ENCODE measurements at places on chromosomes 4 and X.

DNA sequence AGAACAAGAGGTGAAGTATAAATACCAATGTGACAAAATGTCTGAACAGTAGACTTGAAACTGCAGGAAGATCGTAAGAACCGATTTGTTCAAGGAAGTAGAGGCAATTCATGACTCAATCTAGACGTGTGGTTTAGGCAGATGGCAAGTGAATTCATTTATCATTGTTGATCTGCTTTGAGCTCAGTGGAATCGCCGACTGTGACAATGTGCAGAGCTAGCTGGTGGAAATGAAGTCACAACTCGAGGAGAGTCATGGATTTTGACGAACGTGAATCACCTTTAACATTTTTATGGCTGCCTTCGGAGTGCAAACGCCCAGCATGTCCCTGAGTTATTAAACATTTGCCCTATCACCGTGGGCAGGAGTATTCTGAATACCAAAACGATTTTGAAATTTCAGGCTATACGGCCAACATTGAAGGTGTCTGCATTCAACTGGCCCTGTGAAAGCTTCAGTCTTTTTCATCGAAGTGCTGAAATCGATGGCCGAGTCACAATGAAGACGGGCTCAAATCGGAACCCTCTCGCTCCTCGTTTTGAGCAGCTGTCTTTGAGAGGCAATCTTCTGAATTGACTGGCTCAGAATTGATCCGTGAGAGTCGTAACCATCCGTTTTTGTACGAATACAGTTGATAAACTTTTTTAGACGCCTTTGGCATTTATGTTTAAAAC is 689 bp upstream of the OGT start:
- peak; percentile 69 for DNase-seq

DNA sequence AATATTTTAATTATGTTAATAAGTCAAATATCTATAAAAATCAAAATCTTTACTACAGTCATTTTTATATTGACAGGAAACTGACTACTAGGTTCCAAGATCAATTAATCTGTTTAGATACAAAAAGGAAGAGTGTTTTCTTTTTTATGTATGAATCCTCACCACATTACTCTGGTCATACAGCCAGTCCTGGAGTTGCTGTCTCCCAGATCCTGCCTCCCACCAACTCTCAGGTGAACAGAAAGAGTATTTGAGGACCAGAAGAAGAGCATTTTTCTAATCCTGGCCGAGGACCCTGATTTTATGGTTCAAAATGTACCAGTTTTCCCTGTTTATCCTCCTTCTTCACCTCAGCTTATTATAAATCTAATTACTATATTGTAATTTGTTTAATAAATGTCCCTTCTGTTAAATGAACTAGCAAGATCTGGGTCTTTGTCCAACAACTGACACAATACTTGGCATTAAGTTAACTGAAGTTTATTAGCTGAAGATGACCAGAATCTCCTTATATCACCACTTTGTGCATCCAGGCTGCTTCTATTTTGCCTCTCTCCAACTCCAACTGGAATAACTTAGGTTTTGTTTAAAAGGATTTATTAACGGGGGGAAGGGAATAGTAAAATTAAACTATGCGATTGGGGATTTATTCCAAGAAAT is 224.4 kb upstream of the PCDH7 start:
- DNase-seq = no peak

DNA sequence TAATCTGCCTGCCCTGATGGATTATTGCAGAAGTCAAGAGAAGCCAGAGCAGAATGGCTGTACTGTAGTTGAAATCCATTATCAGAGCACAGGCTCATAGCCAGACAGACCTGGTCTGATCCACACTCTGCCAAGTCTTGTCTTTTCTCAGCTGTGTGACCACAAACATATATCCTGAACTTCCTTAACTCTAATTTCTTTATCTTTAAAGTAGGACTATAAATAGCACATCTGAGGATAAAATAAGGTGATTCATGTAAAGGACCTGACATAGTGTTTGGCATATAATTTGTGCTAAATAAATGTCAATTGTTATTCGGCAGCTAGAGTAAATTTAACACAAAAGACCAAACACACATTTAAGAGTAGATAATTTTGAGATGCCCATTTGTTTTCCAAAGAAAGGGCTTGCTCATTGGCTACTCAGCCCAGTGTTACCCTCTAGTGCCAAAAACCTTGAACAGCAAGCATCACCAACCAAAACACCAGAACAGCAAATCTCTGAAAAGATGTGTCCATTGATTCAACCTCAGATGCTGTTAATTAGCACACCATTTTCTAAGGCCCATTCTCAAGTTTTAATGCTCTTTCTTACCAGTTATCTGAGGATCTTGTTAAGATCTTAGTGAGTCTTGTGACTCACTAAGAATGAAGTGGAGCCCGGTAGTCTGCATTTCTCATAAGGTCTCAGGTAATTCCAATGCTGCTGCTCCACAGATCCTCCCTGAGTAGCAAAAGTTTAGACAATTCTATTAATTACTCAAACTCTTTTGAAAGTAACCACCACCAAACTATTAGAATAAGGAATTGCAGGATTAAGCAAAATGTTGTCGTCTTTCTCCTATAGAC is 108.8 kb downstream of the HHIP start:
- peak; percentile 5 for DNase-seq

GRCh38 chr4:8488791-8489369 is 48.3 kb downstream of the TRMT44 start:
- no peak for DNase-seq

DNA sequence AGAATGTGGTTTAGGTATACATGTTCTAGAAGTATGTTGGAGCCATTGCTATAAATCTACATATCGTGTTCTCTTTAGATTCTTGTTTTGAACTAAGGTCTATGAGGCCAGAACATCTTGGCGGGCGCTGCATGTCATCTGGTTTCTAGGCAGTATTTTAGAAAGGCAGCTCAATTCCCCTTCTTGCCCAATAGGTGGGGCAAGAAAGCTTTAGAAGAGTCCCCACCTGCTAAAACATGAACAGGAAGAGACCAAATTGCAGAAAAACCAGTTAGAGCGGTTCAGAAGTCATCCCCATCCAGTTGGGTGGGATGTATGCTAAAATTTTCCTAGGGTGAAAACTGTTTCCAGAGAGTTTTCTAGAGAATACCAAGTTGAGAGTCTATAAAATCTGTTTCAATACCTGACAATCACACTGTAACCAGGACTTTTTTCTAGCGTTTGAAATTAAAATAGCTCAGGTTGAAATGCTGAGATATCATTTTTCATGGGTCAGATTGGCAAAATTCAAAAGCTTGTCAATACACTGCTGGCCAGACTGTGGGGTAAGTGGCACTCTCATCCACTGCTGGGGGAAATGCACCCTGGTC is 17.5 kb upstream of the SH3KBP1 start:
- peak; percentile 77 for DNase-seq

GRCh38 chrX:132169554-132169953 is 41.7 kb upstream of the FRMD7 start:
- DNase-seq = no peak

GRCh38 chr4:75930152-75930551 is 10.7 kb downstream of the NAAA start:
- no peak for DNase-seq

- no peak for DNase-seq
Observed at GRCh38 chrX:142040906-142041305, 137.2 kb downstream of the MAGEC1 start.

- DNase-seq = no peak
Observed at GRCh38 chrX:32804034-32804433, 407.3 kb downstream of the DMD start.

GRCh38 chr4:26503844-26504243 is 13.6 kb upstream of the CCKAR start:
- no peak for DNase-seq

GRCh38 chr4:10758906-10759305 is 74.3 kb upstream of the CLNK start:
- DNase-seq = no peak

DNA sequence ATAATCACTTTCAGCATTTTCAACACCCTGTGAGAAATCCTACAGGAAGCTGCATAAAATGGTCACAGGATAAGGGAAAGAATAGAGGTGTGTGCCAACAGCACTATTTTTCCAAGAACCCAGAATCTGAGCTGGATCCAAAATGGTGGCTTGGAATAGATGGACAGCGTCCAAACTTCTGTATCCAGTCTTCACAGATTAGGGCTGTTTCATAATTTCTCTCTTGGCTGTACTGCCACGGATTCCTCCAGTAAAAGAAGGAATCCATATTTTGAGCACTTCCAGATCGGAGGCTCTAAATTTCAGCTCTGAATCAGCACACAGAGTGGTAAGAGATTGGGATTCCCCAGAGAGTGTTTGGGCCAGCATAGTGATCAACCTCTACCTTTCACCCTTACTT is 12.2 kb downstream of the MAOB start:
- DNase-seq = no peak

- DNase-seq = peak; percentile 9
Observed at GRCh38 chrX:129655547-129656249, 942 bp upstream of the APLN start.

- DNase-seq = peak; percentile 6
Observed at GRCh38 chrX:118174516-118175098, 58.0 kb upstream of the KLHL13 start.

- no peak for DNase-seq
Observed at GRCh38 chr4:108055787-108056186, 66.1 kb downstream of the HADH start.

DNA sequence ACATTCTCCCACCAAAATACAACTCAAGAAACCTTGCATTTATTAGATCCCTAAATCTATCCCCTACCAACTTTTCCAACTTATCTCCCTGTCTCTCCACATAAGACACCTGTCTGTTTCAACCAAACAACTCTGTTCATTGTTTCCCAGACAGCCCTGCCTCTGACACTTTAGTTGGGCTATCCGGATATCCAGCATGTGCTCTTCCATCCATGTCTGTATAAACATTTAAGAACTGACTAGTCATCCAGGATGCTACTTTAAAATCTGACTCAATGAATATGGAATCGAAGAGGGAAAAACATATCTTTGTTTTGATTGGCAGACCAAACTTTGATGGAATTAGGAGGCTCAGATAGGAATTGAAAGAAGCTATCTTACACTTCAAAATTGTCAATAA is 143.2 kb upstream of the DCAF8L1 start:
- DNase-seq = no peak

GRCh38 chr4:155597933-155598451 is 68.7 kb upstream of the GUCY1A1 start:
- DNase-seq = no peak

- no peak for DNase-seq
Observed at GRCh38 chrX:10939424-10939823, 171.7 kb upstream of the HCCS start.

GRCh38 chrX:119028733-119029330 is 44.0 kb upstream of the CT47C1 start:
- DNase-seq = no peak

DNA sequence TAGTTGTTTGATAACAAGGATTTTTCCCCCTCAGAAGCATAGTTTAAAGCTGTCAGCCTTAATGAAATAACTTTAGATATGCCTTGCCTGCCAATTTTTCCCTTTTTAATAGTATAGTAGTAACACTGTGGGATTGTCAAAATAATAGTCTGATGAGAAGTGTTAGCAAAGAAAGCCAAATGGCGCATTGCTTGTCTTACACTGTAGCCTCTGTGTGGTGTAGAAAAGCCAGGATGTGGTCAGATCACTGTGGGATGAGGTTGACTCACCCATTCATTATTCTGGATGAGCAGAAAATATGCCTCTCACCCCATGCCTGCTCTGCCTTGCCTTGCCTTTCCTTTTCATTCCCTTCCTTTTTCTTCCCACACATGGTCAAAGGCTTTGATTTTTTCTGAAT is 257.8 kb upstream of the NRK start:
- DNase-seq = no peak

- DNase-seq = peak; percentile 37
Observed at GRCh38 chr4:118279920-118280432, 72.8 kb downstream of the PRSS12 start.

DNA sequence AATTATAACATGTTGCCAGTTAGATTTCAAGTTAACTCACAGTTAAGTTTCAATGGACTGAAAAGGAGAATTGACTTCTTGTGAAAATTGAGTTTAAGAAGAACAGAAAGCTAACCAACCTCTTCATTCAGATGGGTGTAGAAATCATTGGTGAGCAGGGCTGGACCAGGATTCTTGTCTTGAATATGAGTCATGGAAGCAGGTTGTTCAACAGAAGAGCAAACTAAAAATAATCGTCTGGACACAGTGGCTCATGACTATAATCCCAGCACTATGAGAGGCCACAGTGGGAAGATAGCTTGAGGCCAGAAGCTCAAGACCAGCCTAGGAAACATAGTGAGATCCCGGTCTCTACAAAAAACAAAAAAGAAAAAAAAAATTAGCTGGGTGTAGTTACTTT is 98.2 kb downstream of the ARSJ start:
- DNase-seq = no peak

DNA sequence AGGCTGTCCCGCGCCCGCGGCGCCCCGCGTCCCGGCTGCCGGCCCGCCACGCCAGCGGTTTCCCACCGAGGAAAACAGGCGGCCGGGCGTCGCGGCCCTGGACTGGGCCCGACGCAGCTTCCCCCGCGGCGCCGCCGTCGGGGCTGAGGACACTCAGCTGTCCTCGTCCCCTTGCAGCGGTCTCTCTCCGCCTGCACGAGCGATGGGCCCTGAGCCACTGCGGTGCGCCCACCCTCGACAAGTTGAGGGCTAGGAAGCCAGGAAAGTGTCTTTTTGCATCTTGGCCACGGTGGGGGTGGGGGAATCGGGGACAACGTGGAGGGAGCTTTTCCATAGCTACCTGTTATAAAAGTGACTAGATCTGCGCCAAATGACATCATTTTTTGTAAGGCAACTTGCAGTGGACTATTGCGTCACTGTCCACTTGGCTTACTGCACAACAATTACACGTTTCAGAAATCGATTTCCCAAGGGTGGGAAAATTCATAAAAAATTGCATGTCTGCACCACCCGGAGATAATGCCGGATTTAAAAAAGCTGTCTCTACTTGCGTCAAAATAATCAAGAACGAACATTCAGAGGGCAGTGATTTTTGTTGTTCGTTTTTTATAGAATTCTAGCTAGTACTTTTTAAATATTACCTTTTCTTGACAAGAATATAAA is 1.1 kb downstream of the KLHL15 start:
- peak; percentile 43 for DNase-seq

- no peak for DNase-seq
Observed at GRCh38 chr4:101039367-101039766, 308.0 kb downstream of the PPP3CA start.

DNA sequence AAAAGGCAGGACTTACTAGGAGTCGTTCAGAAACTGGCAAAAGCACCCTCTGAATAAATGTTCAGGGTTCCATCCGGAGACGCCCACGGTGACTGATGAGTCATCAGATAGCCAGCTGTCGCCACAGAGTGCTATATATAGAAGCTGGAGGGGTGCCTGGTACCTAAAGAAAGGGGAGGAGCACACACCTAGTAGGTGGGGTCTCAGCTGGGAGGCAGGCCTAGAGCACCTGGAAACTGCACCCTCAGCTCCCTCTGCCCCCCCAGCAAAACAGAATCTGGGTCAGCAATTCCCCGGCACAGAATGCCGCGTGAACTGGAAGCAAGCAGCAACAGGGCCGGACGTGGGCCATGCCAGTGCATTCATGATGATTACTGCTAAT is 242.0 kb downstream of the BCOR start:
- peak; percentile 77 for DNase-seq

DNA sequence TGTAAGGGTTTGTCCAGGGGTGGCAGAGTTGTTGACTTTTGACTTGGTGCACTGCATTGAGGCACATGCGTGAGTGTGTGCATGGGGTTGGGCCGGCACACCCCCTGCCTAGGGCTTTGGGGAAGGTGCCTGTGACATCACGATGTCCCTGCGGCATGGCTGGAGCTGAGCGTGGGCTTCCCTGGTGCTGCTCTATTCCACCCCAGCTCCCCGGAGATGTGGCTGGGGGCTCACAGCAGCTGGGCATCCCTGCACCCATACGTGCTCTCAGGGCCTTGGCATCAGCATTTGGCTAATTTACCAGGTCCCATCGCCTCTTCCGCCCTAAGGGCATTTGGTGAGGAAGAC is 5.7 kb downstream of the PSAPL1 start:
- DNase-seq = no peak

Measured in hematopoietic multipotent progenitor cell treated with erythropoietin and hydrocortisone succinate and interleukin-3 and kit ligand, for 6 days (in vitro differentiated cells).